ENCODE measurements at places on chromosomes 11 and 22.

DNA sequence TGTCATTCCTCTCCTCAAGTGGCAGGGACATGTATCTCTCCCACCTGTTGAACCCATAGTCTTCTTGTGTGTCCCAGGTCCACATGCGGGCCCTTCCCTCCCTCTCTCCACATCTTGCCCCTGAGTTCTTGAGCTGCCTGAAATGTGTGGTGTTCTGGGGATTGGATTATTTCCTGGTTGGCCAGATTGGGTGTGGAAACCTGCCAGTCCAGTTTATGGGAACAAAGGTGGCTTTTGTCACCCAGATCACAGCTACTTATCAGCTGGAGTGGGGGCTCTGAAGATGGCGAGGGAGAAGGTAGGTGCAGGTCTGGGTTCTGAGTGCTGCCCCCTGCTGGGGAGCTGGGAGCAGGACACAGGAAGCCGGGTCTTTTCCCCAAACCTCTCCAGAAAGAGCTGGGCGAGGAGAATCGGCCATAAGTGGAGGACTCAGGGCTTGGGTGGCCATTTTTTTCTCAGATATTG is 14.2 kb downstream of the DTX4 start:
- no peak for DNase-seq

DNA sequence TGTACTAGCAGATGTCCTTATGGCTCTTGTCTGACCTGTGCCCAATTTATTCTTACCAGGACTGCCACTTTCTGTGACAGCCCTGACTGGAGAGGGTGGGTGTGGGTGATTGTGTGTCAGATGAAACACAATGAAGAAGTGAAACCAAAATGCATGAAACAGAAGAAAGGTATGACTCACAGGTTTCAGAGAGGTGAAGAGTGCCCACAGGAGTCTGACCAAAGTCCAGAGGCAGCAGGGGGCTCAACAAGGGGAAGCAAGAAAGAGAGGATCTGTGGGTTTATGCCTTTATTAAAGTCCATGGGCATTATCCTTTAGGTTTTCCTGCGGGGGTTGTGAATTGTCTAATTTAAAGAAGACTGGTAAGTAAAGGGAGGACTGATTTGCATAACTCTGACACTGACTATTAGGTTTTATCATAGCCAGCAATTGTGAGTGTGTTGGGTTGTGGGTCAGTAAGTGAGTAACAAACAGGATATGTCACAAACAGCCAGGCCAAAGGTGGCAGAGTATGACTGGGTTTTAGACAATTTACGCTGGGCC is 3.9 kb upstream of the OR4C6 start:
- DNase-seq: no peak

GRCh38 chr22:50270666-50271394 is 650 bp upstream of the MAPK11 start:
- DNase-seq: no peak

- DNase-seq: no peak
Observed at GRCh38 chr22:46339956-46340355, 4.4 kb downstream of the TRMU start.

DNA sequence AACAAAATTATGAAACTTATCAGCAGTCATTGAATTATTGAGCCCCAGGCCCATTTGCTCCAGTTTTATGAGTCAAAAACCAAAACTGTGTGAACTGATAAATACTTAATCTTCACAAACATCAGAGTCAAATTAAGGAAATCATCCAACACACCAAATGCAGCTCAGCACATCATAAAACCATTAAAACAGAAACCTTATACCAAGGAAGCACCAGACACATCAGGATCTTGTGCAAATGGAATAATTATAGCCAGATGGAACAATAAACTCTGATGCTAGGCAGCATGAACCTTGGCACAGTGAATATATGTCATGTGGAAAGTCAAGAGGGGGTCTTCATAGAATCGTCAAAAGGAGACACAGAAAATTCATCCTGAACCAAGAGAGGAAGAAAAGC is 410.7 kb upstream of the API5 start:
- no peak for DNase-seq

DNA sequence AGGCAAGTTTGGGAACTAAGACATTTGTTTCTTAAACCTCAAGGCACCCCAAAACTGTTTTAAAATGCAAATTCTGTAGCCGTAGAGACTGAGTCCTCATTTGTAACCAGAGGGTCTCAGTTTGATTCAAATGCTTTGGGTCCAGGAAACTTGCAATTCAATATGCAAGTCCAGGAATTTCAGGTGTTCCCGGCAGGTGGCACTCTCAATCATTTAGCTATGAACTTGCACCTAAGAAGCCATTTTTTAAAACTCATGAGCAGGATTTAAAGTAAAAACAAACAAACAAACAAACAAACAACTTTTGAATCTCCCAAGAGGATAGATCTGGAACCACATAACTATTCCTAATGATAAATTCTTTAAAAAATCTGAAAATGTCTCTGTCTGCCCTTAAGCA is 8.7 kb upstream of the ABTB2 start:
- no peak for DNase-seq

GRCh38 chr11:11243209-11243589 is 109.9 kb downstream of the CSNK2A3 start:
- no peak for DNase-seq

- no peak for DNase-seq
Observed at GRCh38 chr11:111367411-111368284, 11.4 kb downstream of the POU2AF1 start.

- DNase-seq: no peak
Observed at GRCh38 chr11:60982184-60982583, 10.7 kb downstream of the CD6 start.

DNA sequence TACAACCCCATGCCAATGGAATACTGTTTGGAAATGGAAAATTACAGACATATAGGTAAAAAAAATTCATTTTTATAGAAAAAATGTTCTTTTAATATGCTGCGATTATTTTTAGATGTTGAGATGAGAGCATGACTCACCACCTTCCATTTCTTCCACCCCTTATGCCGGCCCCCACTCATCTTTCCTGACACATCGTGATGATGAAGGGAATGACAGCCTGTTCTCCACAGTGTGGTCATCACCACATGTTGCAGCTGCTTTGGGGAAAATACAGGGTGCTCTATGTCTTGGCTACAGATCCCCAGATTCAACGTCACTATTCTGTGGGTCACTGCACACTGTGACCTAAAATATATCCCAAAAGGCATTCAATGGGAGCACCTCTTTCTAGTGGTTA is 916.2 kb downstream of the METTL15 start:
- DNase-seq: no peak

DNA sequence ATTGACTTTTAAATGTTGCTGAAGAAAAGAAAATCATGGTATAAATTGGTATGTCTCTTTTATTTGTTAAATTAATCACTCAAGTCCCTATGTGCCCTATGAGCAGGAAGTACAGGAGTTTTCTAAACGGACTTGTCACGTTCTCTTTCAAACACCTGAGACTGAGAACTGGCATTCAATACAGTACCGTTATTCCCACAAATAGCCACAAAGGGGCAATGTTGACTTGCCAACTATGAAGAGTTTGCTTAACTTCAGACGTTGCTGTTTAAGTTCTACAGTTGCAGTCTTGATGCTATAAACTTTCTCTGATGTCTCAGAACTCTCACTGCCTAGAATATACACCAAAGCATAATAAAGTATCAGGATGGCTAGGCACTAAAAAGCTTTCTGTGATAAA is 7.6 kb downstream of the OR56A1 start:
- DNase-seq: no peak

DNA sequence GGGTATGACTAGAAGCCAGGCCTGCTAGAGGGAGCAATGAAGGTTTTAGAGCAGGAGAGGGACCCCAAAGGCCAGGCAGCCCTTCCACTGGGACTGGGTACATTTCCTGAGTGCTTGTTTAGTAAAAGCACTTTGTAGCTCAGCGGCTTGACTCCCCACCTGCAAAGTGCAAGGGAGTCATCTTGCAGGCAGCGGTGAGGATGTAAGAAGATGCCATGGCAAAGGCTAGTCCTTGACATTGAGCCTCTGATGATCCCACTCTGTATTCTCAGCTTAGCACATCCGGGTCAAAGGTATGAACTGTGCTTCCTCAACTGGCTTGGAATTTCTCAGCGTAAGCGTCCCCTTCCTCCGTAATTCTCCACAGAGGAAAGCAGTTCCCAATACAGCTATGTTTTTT is 3.1 kb upstream of the UBE2L3 start:
- no peak for DNase-seq

All from fibroblast of skin of left biceps (primary cell).